ENCODE measurements at places on chromosomes 3 and 15.

- no peak for DNase-seq
Measured at GRCh38 chr3:171384101-171384891, 75.9 kb downstream of the TNIK start.

DNA sequence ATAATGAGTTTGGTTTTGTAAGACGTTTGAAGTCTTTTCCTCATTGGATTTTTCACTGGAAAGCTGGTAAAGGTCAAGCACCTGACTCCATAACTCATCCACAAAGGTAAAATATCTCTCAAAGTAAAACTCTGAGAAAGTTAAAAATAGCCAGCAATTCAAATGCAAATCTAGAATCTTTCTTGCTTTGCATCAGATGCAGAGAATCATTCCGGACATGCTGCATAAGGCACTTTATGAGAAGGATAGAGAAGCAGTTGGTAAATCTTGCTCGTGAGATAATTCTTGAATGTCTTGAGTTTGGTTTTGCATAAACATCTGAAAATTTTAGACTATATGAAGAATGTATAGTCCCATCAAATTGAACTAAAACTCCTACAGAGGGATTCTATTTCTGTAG lies 9.1 kb downstream of the KCNMB2 start:
- DNase-seq: no peak

GRCh38 chr3:186538779-186539178 lies 5.4 kb downstream of the CRYGS start:
- no peak for DNase-seq

GRCh38 chr3:66038384-66038725 lies 363 bp downstream of the MAGI1 start:
- DNase-seq: no peak

- no peak for DNase-seq
Measured at GRCh38 chr3:94146455-94146854, 83.6 kb downstream of the NSUN3 start.

DNA sequence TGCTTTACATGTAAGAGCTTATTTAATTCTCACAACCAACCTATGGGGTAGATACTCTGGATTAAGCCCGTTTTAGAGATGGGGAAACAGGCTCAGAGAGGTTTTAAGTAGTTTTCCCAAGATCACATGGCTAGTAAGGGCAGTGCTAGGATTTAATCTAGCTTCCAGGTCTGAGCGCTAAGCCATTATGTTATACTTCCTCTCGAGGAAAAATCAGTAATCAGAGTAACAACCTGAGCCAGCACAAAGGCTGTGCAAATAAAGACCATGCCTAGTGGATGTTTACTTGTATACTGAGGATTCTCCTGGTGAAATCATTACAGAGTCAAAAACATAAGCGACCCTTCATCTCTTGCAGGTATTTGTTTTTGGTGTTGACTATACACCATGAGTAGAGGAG lies 9.0 kb downstream of the FSTL1 start:
- DNase-seq: no peak

DNA sequence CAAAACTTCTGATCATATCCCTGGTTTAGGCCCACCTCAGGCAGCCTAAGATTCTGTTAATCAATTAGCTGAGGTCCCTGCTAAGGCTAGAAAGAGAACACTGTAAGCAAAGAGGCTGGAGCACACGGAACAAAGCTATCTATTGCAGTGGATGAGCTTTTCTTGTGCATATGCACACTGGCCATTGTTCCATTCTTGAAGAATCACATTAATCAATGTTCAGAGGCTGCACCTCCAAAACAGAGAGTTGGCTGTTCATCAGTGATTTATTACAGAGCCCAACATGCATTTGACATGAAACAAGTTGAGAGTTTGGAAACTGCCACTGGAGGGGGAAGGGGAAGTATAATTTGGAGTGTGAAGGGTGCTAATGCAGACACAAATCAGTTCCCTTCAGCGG lies 873.0 kb downstream of the ROBO1 start:
- DNase-seq: no peak

- DNase-seq: no peak
Measured at GRCh38 chr3:47197287-47197686, 33.4 kb upstream of the SETD2 start.

DNA sequence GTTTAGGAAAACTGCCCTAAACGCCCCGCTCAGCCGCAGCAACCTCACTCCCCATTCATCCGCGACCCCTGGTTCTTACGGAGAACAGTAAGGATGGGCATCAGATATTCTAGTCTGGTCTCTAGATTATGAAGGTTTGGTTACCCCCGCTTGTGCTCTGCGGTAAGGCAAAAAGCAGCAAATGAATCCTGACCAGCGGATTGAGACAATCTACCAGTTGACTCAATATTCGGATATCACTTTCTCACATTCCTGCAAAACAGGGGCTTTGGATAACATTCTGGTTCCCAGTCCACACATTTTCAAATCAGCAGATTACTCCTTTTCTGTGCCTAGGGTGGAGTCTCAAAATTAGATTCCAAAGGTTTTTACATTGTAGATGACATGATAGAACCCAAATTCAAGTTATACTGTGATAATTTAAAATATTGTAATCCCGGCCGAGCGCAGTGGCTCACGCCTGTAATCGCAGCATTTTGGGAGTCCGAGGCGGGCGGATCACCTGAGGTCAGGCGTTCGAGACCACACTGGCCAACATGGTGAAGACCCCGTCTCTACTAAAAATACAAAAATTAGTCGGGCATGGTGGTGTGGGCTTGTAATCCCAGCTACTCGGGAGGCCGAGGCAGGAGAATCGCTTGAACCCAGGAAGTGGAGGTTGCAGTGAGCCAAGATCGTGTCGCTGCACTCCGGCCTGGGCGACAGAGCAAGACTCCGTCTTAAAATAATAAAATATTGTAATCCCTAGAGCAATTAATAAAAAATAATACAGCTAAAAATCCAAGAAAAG lies 1.1 kb upstream of the CYFIP1 start:
- no peak for DNase-seq

GRCh38 chr3:17585394-17586325 lies 156.8 kb downstream of the TBC1D5 start:
- no peak for DNase-seq

DNA sequence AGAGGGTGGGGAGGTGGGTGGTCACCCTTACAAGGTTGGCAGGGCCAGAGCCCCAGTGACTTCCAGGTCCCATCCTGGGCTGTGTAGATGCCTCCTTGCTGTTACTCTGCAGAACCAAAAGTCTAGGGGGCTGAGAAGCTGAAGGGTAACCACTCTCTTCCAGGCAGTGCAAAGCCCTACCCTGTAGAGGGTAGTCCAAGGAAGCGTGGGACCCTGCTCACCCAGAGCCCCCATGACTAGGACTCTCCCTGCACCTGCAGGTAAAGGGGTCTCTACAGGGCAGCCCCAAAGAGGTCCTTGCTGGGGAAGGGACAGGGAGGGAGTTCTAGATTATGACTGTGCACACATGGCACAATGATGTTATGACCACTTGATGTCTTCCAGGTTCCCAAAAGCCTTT lies 14.2 kb downstream of the GHRL start:
- DNase-seq: no peak

- DNase-seq: no peak
Measured at GRCh38 chr15:82788496-82788895, 17.4 kb downstream of the FSD2 start.

DNA sequence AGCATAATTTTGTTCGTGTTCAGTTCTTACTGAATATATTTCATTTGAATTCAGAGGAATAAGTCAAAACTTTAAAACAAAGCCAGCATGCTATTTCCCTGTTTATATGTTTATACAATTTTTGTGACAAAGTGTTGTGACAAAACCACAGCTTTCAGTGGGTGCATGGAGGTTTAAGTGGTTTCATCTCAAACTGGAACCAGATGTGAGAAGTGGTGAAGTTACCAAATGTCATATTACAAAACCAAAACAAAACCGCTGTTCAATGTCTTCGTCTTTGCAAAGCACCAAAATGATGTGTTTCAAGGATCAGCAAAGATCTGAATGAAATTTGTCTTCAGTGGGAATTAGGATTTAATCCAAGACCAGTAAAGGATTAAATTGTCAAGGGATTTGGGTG lies 59.3 kb upstream of the OSTN start:
- no peak for DNase-seq

DNA sequence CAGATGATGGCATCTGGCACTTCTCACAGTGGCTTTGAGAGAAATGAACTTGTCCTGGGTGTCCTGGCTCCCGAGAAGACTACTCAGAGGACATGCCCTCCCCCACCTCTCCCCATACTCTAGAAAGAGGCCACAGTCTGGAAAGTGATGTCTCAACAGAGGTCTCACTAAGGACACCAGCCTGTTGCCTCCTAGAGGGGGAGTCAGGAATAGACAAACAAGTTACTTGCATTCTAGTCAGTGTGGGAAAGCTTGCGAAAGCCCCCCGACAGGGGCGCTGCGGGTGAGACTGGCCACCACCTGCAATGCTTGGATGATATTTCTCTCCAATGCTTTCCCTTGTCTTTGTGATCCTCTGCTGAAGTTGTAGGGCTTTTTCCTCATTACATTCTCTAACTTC lies 17.2 kb downstream of the B4GALT4 start:
- DNase-seq: no peak

DNA sequence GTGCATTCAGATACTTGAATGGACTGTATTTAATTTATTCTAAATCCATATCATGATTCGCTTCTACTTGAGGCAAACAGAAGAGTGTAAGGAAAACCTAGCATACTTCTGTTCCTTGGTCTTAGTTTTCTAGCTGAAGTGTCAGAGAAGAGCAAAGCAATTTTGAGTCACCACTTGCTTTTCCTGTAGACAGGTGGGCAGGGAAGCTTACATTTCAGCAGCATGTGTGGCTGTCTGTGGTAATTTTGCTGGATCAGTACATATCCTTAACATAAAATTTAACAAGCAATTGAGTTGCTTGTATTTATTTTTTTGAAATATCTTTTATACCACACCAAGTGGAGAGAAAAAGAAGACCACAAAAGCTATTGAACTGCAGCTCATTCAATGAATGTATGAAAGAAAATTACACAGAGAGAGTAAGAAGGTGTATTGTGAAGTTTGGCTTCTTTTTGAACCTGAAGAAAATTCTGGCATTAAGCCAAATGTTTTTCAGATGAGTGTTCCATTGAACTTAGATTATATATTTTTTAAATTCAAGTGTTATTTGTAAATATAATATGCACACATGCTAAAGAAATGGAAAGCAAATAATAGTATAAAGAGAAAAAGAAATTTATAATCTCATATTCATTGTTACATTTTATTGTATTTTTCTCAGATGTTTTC lies 747.6 kb downstream of the NAALADL2 start:
- no peak for DNase-seq

DNA sequence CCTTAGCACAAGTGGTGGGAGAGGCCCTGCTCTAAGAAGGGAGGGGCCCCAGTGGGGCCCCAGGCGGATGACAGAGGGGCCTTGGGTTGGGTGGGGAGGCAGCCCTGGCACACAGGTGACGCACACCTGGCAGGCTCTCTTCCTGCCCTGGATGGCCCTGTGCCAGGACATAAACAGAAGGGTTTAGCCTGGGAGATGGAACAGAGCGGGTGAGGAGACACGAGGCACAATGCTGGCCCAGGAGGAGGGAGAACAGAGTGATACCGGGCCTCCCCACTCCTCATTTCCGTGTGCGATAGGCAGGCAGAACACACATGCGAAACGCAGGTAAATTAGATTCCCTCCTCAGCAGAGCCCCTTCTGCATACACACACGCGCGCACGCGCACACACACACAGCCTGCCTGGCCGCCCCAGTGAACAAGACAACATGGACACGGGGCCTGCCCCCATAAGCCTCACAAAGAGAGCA lies 39.8 kb downstream of the IDH2 start:
- DNase-seq: no peak

- DNase-seq: no peak
Measured at GRCh38 chr3:90134090-90134489, 1026.7 kb downstream of the EPHA3 start.

DNA sequence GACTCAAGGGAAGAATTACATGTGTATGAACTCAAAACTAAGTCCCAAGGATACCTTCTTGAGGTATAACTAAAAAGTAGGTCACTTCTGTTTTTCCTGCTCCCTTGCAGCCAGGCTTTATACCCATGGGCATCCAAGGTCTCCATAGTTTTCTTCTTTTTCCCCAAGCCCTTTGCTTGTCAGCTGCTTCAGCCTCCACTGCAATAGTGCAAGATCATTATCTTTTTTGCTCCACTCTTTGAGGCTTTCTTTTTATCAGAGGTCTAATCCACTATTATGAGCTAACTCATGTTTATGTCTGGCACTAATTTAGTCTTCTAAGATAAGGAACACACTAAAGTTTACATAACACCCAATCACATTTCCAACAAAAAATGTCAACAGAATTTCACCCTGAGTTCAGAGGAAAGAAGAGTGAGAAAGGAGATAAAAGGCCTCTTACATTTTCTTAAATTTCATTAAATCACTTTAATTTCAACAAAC lies 121.2 kb upstream of the LSAMP start:
- no peak for DNase-seq

- no peak for DNase-seq
Measured at GRCh38 chr3:132220986-132221385, 96.2 kb upstream of the ACP3 start.

GRCh38 chr3:86695752-86696151 lies 295.2 kb downstream of the VGLL3 start:
- DNase-seq: no peak

GRCh38 chr15:36358094-36358493 lies 221.3 kb upstream of the CDIN1 start:
- no peak for DNase-seq

All from mesothelial cell of epicardium (in vitro differentiated cells).